ENCODE measurements at places on chromosomes 12 and 14.

DNA sequence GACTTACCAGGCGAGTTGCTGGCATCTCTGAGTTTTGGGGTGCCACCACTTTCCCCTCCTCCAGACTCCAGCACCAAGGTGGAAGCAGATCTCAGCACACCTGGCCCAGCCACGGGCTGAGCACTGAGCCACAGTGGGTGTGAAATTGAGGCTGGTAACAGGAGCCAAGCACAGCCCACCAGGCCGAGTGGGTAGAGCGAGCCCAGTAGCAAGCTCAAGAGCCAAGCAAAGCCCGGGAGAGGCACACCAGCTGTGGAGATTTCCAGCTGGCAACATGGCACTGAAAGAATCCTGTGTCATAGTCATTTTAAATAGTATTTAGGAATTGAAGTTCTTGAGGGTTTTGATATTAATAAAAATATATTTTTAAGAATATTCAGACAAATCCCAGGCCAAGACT is 596.2 kb upstream of the TMEM132C start:
- no peak for DNase-seq

DNA sequence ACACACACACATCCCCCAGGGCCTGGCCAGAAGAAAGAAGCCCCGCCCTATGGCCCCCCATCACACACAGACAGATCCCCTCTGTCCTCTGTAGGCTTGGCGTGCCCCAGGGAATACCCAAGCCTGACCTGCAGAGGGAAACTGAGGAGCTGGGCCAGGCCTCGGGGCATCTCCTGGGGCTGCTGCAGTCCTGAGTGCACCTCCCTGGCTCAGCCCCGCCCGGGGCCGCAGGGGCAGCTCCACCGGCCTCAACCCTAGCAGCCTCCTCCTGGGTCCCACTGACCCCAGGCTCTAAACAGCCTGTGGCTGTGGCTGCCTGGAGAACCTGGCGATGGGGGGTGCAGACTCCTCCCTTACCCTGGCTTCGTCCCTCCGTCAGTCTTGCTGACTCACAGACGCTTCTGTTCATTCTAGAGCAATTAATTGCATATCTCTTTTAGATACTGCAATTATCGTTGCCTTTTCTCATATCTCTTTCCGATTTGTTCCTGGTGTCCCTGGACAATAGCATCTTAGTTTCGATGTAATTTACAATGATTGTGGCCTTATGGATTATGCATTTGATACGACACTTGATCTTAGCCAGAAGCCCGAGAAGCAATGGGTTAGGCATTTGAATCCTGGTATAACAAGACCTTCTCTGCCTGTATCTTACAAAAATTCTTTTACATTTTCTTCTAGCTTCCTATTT is 45.8 kb upstream of the EIF5 start:
- DNase-seq = no peak

DNA sequence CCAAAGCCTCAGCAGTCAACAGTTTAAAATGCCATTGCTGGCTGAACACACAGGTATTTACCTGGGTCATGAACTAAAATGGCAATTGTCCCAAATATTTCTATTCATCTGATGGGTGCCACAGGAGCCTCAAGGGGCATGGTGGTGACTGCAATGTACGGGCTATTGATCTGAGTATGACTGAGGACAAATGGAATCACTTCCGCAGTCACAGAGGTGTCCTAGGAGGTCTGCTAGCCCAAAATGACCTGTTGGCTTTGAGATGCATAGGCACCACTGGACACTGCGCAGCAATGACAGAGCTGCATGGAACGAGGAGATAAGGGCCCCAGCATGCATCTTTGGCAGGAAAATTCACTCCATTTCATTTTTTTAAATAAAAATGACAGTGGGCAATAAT is 474.1 kb upstream of the SOX5 start:
- no peak for DNase-seq

- no peak for DNase-seq
Observed at GRCh38 chr14:41062826-41063225, 543.9 kb upstream of the LRFN5 start.

DNA sequence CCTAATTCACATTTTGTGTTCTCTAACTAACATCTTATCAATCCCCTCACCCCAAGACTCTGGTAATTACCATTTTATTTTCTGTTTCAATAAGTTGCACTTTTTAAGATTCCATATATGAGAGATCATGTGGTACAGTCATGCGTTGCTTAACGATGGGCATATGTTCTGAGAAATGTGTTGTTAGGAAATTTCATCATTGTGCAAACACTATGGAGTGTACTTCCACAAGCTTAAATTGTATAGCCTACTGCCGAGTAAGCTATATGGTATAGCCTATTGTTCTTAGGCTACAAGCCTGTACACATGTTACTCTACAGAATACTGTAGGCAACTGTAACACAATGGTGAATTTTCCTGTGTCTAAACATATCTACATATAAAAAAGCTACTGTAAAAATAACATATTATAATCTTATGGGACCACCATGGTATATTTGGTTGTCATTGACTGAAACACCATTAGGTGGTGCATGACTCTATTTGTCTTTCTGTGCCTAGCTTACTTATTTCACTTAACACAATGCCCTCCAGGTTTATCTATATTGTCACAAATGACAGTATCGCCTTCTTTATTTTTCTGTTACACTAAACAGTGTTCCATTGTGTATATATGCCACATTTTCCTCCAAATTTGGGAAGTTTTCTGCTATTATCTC is 473.4 kb upstream of the LMO3 start:
- no peak for DNase-seq

GRCh38 chr12:93127107-93127560 is 198.0 kb upstream of the EEA1 start:
- DNase-seq = no peak

DNA sequence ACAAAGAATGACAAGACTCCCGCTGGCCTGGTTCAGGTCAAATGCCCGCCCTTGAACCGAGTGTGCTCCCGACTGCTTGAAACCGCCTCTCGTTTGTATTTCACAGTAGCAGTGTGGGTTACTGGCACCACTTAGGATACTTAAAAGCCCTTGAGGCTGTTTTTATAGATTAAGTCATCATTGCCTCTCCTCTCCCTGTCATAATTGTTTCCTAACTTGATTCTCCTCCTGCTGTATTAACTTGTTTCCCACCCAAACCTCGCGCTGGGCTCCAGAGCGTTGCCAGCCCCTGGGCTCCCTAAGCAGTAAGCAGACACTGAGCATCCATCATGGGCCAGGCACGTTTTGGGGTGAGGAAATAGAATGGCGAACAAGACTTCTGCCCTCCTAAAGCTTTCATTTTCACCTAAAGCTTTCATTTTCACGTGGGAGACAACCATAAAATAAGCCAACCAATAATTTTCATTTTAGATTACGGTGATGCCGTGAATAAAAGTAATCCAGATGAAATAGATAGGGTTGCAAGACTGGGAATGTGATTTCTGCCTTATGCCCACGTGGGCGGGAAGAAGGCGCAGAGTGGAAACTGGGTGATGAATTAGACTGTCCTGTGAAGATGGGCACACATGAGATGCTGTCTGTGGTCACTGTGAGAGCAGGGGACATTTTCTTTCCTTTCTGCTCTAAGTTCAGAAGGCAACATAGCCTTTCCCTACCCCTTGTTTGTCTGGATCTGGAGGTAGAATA is 97.5 kb downstream of the PPP2R5C start:
- no peak for DNase-seq

GRCh38 chr12:80556566-80556965 is 112.5 kb downstream of the PTPRQ start:
- DNase-seq = no peak

- no peak for DNase-seq
Observed at GRCh38 chr12:43816168-43816567, 10.1 kb upstream of the TWF1 start.

GRCh38 chr12:52050116-52050757 is 1.0 kb upstream of the NR4A1 start:
- DNase-seq = no peak

- DNase-seq = no peak
Observed at GRCh38 chr12:106269150-106269771, 21.4 kb upstream of the CKAP4 start.

GRCh38 chr12:3418609-3419390 is 72.2 kb upstream of the PRMT8 start:
- DNase-seq = no peak

DNA sequence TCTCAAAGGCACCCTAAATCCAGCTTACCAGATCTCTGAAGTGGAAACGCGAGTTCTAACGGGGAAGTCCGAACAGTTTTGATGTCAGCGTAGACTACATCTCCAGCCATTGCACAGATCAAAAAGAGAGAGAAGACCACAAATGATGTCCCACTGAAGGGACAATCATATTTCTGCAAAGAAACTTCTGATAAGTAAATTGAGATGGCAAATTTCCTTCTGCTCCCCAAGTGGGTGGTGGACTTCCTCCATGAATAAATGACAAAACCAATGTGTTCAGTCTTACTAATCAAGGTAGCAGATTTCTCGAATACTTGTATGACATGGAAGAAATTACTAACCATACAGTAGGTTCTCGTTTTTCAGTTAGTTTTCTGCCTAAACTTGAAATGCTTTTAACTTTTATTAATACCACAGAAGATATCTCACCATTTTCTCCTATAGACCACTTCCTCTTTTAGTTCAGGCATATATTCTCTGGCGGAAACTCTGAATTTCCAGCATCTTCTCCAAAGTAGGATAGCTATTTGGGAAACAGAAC is at the start of gene CLECL1:
CLECL1 (minus strand) TSS at position 177 of the 541 bp plus-strand sequence.
- no peak for DNase-seq

- no peak for DNase-seq
Observed at GRCh38 chr12:56903374-56903773, 30.8 kb downstream of the SDR9C7 start.

DNA sequence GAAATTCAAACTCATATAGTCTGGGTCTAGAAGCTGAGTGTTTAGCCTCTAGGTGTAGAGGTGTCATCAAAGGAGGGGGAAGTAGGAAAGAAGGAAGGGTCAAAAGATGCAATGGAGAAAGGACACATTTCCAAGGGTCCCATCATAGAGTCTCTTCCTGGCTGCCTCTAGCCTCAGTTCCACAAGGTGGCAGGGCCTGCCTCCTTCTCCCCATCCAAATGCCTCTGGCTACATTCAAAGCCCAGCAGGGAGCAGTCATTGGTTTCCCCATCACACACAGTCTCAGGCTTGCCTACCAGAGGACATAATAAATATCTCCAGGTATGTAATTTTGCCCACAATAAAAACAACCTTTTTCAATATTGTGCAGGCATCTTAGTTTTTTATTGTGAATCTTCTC is 2.1 kb upstream of the CCT2 start:
- DNase-seq = no peak

GRCh38 chr14:99596071-99596627 is 7.9 kb downstream of the CCDC85C start:
- no peak for DNase-seq

DNA sequence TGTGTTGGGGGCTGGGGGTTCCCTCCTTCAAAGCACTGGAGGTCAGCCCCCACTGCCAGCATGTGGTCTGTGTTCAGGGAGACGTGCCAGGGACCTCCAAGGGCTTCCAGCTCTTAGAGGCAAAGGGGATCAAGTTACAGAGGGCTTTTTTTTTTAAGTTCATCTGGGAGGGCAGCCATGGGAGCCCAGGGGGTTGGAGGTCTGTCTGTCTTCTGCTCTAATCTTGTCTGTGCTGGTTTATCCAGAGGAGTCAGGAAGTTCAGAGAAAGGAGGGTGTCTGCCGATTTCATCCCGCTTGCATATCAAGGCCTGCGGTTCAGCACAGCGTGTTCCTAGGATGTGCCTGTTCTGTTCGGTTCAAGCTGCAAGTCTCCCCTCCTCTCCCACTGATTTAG is 72.2 kb downstream of the TMEM132C start:
- no peak for DNase-seq

DNA sequence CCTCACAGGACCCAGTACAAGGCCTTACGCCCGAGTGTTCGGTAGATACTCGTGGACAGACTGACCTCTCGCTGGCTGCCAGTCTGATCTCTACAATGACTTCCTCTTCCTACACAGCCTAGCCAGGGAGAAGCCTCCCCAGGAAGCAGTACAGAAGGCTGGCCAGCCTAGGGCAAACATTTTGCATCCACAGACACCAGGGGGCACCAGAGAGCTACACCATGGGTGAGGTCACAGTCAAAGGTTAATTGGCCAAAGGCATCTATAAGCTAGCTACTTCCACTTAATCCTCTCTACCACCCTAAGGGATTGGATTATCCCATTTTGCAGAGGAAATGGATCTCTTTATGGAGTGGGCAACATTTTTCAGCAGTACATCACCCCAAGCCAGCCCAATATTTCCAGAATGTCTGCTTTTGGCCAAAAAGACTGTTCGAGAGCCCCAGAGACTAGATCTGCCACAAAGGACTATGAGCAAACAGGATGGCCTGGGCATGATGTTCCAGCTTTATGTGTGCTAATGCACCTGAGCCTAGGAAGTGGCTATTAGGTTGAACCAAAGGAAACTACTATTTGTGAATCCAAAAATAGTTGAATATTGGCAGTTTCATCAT is 14.6 kb upstream of the PNMA1 start:
- DNase-seq = no peak

DNA sequence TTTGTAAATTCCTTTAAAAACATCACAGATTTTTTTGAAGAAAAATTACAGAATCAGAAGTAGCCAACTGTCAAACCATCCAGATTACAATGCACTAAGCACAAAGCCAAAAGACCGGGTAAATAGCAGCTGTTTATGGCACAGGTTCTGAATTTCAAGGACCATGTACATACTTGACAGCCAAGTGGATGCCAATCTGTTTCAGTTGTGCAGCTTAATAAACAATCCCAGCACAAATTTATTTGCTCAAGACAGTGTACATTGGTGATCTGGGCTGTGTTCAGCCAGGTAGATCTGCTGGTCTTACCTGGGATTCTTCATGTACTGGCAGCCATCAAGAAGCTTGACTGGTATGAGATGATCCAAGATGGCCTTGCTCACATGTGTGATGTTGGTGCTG is 229.8 kb upstream of the FLRT2 start:
- no peak for DNase-seq

DNA sequence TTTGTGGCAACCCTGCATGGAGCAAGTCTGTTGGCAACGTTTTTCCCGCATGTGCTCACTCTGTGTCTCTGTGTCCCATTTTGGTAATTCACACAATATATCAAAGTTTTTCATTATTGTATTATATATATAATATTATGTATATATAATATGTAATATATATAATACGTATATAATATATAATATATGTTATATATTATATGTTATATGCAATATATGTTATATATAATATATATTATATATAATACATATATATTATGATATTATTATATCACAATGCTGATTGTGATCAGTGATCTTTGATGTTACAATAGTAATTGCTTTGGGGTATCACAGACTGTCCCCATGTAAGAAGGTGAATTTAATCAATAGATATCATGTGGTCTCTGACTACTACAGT is 84.8 kb downstream of the BICD1 start:
- DNase-seq = no peak

DNA sequence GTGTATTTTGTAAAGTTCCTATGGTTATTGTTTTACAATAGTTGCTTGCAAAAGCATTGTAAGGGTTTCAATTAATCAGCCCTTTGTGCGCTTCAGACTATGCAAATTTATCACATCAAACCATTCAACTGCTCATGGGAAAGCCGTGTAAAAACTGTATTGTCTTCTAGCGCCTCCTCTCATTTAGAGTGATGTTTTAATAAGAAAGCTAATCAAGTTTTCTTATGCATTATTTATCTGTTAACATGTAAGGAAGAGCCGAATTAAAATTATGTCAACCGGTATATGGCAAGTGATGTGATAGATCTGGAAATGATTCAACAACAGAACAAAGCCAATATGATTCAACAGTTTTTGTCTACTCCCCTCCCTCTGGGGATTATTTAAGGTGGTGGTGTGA is 92.5 kb upstream of the RFX4 start:
- no peak for DNase-seq

GRCh38 chr12:26056335-26056734 is 68.5 kb downstream of the BHLHE41 start:
- DNase-seq = no peak

- DNase-seq = no peak
Observed at GRCh38 chr14:103748534-103748857, 32.9 kb downstream of the ZFYVE21 start.

Data from GM04504 (cell line).